CD4-positive, alpha-beta memory T cell (primary cell): ENCODE measurements at places on chromosomes 2 and 18. TPM values are rescaled to one million over a fixed set of nuclear protein-coding genes. Genes with fewer than 3 reads are reported as not detected.
A peak's percentile ranks its signal among the peaks of the same experiment; 100 is the strongest.

DNA sequence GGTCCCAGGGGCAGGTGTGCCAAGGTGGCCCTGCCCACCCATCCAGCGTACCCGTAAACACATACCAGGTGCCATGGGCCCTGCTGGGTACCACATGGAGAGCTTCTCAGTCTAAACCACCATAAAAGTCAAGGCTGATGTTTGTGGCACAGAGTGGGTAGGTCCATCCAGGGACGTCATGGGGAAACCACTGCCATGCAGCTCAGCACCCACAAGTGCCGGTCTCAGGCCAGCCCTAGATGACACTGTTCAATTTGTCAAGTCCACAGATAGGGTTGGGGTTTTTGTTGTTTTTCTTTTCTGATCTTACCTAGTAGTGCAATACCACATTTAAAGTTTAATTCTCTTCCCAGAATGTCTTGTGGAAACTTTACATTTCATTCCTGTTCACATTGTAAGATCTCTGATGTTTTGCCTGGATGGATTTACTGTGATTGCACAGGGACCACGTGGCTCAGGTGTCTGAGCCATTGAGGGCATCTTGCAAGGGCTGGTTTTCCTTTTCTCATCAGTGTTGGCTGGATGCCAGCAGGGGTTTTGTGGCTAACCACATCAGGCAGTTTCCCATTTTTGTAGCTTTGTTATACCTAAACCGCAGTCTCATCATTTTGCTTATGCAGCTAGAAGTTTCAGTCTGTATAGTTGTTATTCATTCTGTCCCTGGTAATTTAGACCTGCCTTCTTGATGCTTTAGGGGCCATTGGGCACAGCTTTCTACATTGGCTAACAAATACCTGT, 64.7 kb downstream of the STK25 start:
- DNase-seq = peak; percentile 96
- H3K4me3 ChIP-seq = no peak overlapping the region
- no peaks in the 10 kb centered on the region for H3K36me3 ChIP-seq
- H3K27ac ChIP-seq = no peak overlapping the region

DNA sequence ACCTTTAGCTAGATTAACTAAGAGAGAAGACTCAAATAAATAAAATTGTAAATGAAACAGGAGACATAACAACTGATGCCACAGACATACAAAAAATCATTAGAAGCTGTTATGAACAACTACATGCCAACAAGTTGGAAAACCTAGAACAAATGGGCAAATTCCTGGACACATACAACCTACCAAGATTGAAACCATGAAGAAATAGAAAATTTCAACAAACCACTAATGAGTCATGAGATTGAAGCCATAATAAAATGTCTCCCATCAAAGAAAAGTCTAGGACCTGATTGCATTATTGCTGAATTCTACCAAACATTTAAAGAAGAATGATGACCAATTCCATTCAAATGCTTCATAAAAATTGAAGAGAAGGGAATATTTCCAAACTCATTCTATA, 54.3 kb downstream of the ST3GAL5 start:
- peaks cover 7% of the 10 kb centered on the region for H3K4me1 ChIP-seq
- H3K4me3 ChIP-seq = no peak overlapping the region
- no peak for DNase-seq

- no peaks in the 10 kb centered on the region for H3K36me3 ChIP-seq
- H3K4me3 ChIP-seq = no peak overlapping the region
- H3K27me3 ChIP-seq = no peaks in the 10 kb centered on the region
- DNase-seq = no peak
- no peak overlapping the region for H3K27ac ChIP-seq
- H3K4me1 ChIP-seq = no peaks in the 10 kb centered on the region
Observed at GRCh38 chr2:16739778-16740581, 74.3 kb upstream of the CYRIA start.

DNA sequence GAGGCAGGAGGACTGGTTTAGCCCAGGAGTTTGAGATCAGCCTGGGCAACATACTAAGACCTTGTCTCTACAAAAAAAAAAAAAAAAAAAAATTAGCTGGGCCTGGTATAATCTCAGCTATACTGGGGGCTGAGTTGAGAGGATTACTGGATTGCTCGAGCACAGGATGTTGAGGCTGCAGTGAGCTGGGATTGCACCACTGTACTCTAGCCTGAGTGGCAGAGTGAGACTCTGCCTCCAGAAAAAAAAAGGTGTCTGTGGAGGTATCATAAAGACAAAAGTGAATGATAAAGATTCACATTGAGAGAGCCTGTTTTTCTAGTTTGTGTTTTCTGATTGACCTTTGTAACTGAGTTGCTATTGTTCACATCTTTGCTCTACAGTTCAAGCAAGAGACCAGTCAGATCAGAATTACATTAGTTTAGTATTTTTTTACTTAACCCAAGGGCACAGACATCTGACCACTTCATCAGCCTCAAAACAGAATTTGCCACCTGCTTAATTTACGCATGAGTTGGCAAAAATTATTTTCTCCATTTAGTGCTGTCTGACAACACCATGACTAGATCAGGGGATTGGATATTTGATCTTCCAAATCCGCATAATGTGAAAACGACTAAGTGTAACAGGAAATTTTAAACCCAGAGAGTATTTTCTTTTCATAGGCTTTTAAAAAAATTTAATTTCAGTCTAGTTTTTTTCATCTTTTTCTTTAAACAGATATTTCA, 271.0 kb downstream of the TGIF1 start:
- no peak overlapping the region for H3K4me3 ChIP-seq
- DNase-seq = no peak
- no peaks in the 10 kb centered on the region for H3K36me3 ChIP-seq

DNA sequence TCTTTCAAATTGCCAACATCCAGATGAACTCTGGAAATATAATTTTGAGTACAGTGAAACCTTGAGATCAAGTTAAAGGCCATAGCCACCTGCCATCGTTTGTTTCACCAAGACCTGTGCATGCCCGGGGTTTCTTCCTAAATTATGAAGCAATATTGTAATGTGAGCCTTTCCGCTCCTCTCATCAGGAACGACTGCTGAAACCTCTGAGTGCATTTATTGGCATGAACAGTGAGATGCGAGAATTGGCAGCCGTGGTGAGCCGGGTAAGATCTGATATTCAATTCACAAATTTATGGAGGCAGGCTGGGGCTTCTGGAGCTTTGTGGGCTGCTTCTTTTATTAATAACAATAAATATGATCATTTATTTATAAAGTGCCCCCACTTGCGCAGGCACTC, 27.7 kb upstream of the ELOA2 start:
- peaks cover 5% of the 10 kb centered on the region for H3K27me3 ChIP-seq
- no peaks in the 10 kb centered on the region for H3K4me1 ChIP-seq

The TSPYL6 gene
- total RNA-seq = not detected

DNA sequence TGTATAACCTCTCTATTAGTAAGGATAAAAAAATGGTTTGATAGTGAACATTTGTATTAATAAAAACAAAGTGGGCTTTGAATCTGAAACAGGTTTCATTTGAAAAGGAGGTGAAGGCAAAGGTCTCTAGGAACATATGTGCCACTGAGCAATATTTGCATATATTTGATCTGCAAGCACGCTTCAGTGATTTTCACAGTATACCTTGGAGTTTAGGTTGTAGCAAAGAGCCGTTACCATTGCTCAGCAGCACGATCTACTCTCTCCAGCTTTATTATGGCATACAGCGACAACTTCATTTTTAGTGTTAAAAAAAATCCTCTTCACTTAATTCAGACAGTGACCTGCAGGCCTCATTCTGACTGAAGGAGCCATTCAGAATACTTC, 75.8 kb upstream of the ZEB2 start:
- H3K4me3 ChIP-seq = no peak overlapping the region
- no peaks in the 10 kb centered on the region for H3K27me3 ChIP-seq
- no peak overlapping the region for H3K27ac ChIP-seq
- DNase-seq = no peak

- no peak overlapping the region for H3K27ac ChIP-seq
- DNase-seq = no peak
- H3K36me3 ChIP-seq = no peaks in the 10 kb centered on the region
Observed at GRCh38 chr2:164976301-164976700, 21.0 kb upstream of the SLC38A11 start.

GRCh38 chr18:53991202-53991601, 233.3 kb downstream of the MBD2 start:
- no peak overlapping the region for H3K4me3 ChIP-seq
- no peaks in the 10 kb centered on the region for H3K27me3 ChIP-seq
- DNase-seq = no peak
- no peaks in the 10 kb centered on the region for H3K36me3 ChIP-seq
- H3K27ac ChIP-seq = no peak overlapping the region
- no peaks in the 10 kb centered on the region for H3K4me1 ChIP-seq

- H3K36me3 ChIP-seq = no peaks in the 10 kb centered on the region
- H3K27me3 ChIP-seq = no peaks in the 10 kb centered on the region
- peaks cover 32% of the 10 kb centered on the region for H3K4me1 ChIP-seq
- DNase-seq = no peak
- peak overlapping the region; percentile 63 for H3K4me3 ChIP-seq
Observed at GRCh38 chr18:47175283-47175897, 774 bp downstream of the IER3IP1 start.

DNA sequence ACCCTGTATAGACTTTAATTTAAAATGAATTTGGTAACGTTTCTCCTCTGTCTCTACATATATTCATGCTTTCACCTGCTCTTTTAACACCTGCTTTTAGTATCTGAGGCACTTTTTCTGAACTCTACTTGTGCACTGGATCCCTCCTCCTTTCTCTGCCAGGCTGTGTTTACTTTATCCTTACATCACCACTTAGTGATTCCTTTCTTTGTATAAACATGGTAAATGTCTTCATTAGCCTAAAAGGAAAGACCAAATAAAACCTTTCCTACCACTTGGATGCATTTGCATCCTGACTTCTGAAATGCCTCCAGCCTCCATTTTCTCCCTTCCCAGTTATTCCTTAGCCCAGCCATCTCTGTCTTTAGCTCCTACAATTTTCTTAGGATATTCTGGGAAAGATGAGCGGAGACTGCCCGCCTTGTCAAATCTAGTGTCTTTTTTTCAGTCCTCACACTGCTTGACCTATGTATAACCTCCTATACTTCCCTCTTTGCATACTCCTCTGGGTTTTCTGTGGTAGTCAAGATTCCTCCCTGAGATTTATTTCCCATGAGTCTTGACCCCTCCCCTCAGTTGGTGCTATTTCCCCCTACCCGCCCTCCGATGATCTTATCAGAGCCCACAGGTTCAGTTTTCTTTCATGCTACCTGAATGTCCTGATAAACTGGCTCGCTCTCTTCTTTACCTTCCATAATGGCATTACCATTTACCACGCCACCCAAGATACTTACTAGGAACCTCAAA, 44.8 kb downstream of the REL start:
- no peaks in the 10 kb centered on the region for H3K27me3 ChIP-seq
- H3K4me1 ChIP-seq = no peaks in the 10 kb centered on the region
- H3K36me3 ChIP-seq = peaks cover 30% of the 10 kb centered on the region

DNA sequence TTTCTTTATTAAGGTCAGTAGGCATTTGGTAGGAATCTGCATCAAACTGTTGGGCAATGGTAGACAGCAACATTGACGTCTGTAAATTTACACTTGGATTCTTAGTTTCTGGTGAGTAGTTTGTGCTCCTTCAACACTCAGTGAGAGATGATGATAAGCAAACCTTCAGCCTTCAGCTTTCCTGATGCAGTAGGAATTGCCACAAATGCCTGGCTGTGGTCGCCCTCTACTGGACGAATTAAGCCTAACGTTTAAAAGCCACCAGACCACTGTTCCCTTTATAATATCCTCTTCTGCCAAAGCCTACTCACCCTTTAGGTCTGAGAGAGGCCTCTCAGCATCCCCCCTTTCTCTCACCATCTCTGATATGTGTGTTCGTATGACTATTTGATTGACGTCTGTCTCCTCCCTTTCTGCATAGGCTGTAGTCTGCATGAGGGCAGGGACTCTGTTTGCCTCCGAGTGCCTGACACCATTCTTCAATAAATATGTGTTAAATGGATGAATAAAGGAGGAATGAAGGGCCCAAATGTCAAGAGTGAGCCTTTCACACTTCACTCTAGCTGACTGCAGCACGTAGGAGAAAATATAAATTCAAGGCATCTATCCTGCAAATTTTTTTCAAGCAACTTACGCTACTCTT, 47.0 kb upstream of the PLEKHM3 start:
- H3K4me1 ChIP-seq = no peaks in the 10 kb centered on the region
- H3K36me3 ChIP-seq = no peaks in the 10 kb centered on the region
- no peak overlapping the region for H3K27ac ChIP-seq
- H3K4me3 ChIP-seq = no peak overlapping the region
- DNase-seq = peak; percentile 55

DNA sequence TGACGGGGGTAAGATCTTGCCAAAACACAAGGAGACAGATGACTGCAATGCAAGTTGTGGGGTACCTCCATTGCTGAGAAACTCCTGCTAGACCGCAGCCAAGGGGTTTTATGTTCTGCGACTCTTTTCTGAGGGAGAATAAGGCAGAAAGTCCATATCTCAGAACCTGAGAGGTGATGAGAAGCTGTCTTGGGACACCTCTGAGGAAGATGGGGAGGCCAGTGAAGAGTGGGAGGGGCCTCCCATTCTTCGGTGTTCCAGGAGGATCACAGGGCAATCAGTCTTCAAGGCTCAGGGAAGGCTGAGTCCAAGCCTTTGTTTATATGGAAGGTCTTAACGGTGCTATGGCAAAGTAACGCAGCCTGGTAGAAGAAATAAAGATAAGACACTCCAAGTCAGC, 18.0 kb downstream of the CYP27A1 start:
- no peak for DNase-seq
- H3K4me3 ChIP-seq = no peak overlapping the region
- H3K27me3 ChIP-seq = peaks cover 4% of the 10 kb centered on the region
- H3K4me1 ChIP-seq = peaks cover 13% of the 10 kb centered on the region
